ENCODE measurements at places on chromosomes 3 and 15.

- no peak for DNase-seq
These were observed 363.2 kb downstream of the NAALADL2 start for GRCh38 chr3:175222356-175222755.

- DNase-seq, result no peak
These were observed 50.5 kb downstream of the UBE2E1 start for GRCh38 chr3:23856286-23856685.

- DNase-seq, result no peak
These were observed 756.3 kb downstream of the VGLL3 start for GRCh38 chr3:86234506-86235254.

GRCh38 chr15:78174401-78174800 is 25.2 kb downstream of the IDH3A start:
- no peak for DNase-seq

DNA sequence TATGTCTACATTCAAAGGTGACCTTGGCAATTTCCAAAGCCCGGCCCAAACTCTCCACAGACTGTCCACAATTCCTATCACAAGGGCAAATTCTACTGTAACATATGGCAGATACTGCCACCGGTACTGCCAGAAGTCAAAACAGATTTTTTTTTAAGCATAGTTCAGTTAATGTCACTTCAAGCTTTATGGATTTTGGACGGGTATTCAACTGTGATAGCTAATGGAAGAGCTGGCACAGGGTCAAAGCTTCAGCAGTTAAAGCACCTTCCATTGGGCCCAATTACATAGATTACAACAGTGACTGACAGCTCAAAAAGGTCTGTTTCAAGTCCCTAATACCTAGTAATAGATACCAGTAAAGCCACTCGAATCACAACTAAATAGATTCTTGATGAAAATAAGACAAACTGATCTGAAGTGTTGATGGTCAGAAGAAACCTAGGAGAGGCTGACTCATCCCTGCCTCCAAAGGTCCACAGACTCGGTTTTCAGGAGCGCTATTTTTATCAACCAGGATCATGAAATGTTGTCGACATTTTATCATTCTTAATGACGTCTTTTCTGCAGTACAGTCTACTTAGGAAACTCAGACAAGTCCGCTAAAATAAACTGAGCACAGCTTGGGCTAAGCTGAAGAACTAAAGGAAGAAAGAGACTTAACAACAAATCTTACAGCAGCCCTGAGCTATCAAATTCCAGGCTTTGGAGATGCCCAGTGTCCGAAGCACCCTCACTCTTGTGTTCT is 38.7 kb downstream of the ANXA2 start:
- no peak for DNase-seq

DNA sequence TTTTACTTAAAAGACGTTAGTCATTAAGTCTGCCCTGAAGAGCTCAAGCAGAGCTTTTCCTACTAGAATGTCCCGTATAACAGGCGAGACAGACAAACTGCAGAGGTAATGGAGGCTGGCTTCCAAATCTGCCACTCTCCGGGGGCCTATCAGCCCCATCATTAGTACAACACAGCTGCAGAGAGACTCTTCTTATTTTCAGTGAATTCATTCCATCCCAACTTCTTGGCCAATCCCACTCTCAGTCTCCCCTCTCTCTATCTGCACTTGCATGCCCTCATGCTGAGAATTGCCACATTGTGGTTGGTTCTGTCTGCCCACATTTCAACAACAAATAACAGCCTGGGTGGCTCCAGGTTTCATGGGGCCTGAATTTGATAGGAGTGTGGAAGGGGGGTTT is 412.7 kb downstream of the ERC2 start:
- no peak for DNase-seq

DNA sequence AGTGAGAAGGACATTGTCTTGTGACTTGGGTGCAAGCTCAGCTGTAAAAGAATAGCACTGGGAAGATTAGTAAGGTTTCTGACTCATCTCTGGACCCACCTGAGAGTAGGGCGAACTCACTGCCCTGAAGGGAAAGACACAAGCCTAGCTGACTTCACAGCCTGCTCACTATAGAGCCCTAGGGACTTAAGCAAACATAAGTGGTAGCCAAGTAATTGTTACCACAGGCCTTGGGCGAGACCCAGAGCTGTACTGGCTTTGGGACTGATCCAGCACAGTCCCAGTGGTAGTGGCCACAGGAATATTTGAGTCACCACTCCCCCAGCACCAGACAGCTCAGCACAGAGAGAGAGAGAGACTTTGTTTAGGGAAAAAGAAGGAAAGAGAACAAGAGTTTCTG is 429.9 kb downstream of the TBL1XR1 start:
- no peak for DNase-seq

DNA sequence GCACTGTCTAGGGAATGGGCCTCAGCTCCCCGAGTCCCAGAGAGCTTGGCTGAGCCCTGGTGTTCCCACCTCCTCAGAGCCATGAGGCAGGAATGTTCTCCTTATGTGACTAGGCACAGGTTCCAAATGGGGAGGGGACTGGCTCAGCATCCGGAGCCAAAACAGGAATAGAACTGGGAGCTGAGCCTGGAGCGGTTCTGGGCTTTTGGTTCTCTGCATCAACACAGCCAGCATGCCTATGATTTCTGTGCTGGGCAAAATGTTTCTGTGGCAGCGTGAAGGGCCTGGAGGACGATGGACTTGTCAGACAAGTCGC is at the start of gene FAM131A:
TSS of gene FAM131A (plus strand) at position 202 of the 316 bp plus-strand sequence. CDS start at position 233, 31 bp downstream.
- DNase-seq, result no peak

DNA sequence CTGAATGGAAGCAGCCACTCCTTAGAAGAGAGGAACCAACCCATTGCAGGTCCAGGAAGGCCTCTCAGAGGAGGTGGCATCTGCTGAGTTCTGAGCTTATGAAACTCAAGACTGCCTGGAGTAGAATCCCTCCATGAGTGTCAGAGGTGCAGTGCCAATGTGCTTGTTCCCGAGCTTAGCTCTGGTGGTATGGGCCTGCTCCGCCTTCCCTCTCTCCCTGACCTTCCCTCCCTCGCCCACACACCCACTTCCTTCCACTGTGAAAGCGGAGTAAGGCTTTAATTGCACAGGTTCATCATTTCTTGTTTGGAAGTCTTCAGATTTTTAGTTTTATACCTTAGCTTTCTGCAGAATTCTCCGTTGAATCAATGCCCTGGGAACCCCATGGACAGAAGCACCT is 208.0 kb upstream of the BHLHE40 start:
- DNase-seq, result no peak

DNA sequence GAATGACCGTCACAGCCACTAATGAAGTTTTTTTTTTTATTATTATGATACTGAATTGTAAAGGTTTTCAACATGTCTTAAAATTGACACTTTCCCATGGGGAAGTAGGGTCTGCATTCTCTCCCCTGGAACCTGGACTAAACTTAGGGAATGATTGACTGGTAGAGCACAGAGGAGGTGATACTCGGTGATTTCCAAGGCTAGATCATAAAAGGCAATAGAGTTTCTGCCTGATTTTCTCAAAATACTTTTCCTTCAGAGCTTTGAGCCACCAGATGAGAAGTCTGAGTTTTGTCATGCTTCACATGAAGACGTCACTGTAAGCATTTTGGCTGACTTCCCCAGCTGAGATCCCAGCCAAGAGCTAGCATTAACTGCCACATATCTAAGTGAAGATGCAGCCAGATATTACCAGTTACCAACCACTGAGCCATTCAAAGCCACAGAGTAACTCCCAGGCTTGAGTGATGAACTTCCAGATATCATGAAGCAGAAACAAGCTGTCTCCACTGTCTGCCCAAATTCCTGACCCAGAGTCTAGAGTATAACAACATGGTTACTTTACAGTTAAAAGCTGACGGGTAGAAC is 105.8 kb downstream of the LSAMP start:
- no peak for DNase-seq

DNA sequence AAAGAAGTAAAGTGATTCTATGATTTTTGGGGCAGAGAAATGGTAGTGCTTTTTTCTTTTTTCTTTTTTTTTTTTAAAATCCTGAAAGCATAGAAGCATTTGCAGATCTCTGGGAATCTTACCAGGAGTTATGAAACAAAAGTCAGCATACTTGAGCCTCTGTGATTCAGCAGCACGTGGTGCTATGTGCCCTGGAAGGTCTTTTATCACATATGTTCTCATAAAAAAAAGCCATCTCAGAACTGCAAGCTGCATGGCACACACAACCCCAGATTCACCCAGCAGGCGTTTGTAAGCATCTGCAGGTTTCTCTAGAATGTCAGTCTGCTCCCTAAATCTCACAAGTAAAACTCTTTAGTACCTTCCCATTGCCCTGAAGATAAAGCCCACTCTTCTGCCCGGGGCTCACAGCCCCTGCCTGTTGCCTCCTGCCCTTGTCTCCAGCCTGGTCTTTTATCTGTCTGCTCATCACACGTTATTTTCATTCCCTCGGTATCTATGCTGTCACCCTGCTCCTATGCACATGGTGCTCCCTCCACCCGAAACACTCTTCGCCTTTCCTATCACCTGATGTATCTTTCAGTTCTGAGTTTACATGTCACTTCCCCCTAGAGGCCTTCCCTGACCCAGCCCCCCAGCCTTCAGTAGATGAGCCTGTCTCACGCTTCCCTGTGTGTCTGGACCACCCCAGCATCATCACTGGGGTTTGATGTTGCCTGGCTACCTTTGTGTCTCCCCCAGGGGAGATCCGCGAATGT is 72.4 kb downstream of the CHDH start:
- DNase-seq, result no peak

DNA sequence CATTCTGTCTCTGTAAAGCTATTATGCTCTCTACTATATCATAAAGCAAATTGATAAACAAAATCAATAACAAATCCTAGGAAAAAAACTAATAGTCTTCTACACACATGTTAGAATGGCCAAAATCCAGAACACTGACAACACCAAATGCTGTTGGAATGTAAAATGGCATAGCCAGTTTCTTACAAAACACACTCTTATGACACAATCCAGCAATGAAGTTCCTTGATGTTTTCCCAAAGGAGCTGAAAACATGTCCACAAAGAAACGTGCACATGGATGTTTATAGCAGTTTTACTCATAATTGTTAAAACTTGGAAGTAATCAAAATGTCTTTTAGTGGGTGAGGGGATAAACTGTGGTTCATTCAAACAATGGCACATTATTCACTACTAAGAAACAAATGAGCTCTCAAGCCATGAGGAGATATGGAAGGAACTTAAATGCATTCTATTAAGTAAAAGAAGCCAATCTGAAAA is 32.7 kb downstream of the CADM2 start:
- no peak for DNase-seq

DNA sequence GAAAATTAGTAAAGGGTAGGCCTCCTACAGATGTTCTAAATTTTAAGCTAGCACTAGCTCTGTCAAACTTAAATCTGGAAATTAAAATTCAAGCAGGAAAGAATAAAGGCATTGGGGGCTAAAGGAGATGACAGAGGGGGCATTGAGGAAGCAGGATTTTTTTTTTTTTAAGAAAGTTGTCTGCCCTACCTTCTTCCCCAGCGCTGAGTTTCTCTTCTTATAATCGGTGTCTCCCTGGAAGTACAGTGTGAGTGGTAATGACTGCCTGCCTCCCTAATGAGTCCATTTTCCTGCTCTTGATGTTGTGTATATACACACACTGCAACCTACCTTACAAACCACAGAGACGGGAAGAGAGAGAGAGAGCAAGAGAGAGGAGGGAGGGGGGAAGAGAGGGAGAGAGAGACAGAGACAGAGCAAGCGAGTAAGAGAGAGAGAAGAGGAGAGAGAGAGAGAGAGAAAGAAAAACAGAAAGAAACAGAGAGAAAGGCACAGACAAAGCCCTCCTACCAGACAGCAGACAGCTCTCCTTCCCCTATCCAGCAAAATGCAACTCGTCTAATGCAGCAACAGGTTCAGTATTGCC is 47.0 kb downstream of the ZBTB20 start:
- DNase-seq, result peak; percentile 23

DNA sequence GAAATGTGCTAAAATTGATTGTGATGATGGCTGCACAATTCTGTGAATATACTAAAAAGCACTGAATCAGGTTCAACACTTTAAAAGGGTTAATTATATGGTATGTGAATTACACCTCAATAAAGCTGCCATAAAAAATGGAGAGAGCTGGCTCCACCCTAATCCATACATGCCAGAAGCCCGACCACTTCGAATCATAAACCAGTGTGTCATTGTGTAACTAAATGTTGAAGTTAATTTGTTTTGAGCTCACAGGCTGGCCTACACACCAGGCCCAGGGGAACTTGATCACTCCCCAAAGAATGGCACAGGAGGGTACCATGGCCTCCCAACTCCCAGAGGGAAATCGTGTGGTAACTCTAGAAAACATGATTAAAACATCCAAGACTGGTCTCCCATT is 14.0 kb downstream of the PLCD1 start:
- no peak for DNase-seq

DNA sequence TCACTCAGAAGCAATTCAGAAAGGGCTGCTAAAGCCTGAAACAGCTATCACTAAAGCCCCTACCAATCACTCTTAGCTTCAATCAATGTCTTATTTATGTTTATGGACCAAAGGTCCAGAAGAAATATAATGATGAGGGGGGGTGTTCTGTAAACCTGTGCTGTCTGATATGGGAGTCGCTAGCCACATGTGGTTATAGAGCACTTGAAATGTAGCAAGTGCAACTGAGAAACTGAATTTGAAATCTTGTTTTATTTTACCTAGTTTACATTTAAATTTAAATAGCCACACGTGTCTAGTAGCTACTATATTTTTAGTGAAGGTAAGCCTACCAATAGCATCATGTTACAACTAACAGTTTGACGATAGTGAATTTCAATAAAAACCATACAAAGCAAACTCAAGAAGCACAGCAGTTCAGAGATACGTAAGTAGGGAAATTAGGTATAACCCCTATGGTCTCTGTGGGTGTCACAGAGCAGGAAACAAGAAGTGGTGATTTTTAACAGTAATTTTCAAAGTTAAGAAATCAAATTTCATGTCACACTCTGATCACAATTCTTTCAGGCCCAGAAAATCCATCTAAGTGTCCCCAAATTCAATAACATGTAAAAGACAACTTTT is 3.6 kb downstream of the POU1F1 start:
- no peak for DNase-seq

DNA sequence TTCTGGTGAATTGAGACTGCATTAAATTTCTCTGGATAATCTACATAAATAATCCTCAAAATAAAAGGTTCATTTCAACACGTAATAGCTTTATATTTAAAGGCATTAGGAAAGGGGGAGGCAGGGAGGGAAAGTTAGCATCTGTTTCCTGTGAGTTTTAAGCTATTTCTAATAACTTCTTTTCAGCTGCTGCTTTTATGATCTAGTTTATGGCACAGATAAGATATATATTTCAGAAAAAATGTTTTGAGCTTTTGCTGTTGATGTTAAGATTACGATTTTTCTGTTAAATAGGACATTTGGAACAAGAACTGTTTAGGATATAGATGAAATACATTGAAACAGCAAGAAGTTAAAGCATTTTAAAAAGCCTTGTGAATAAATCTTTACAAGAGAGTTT is 30.0 kb downstream of the UBE2E1 start:
- no peak for DNase-seq

DNA sequence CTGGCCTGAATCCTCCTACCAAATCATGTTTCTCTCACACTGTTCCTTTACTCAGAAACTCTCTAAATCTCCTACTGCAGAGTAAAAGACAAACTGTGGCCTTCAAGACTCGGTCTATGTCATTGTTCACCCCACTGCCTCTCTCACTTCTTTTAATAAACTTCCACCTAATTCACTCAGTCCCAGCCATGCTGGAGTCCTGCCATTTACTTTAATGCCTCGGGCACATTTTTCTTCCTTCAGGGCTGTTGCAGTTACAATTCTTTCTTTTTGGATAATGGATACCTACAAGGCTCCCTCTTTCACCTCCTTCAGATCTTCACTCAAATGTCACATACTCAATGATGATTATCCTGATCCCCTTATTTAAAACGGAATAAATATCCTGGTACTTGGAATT is 955.6 kb downstream of the ROBO1 start:
- DNase-seq, result no peak

GRCh38 chr3:81217101-81217500 is 544.3 kb downstream of the GBE1 start:
- no peak for DNase-seq

GRCh38 chr3:193270451-193270850 is 29.4 kb downstream of the PLAAT1 start:
- no peak for DNase-seq
